ENCODE measurements at places on chromosomes 11 and 22.

- DNase-seq, result no peak
Observed at GRCh38 chr11:80365980-80366379, 925.1 kb upstream of the TENM4 start.

GRCh38 chr22:37088108-37088605, 21.4 kb downstream of the TMPRSS6 start:
- no peak for DNase-seq

GRCh38 chr11:58609723-58610122, 12.7 kb upstream of the CNTF start:
- DNase-seq, result no peak

DNA sequence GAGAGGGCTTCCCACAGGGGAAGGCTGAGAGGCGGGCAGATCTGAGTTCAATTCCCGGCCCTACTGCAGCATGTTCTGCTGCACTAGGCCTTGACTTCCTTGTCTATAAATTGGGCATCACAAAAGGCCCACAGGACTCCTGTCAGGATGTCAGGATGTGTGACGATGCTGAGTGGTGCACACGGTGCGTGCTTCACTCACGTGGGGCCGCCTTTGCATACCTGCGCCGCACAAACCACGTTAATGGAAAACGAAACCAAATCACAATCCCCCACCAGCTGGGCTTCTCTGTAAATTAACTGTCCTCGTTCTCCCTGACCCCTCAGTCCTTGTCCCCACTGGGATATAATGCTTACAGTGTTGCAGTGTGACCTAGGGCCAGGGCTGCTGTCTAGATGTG, 32.3 kb upstream of the TSPAN18 start:
- DNase-seq, result no peak

DNA sequence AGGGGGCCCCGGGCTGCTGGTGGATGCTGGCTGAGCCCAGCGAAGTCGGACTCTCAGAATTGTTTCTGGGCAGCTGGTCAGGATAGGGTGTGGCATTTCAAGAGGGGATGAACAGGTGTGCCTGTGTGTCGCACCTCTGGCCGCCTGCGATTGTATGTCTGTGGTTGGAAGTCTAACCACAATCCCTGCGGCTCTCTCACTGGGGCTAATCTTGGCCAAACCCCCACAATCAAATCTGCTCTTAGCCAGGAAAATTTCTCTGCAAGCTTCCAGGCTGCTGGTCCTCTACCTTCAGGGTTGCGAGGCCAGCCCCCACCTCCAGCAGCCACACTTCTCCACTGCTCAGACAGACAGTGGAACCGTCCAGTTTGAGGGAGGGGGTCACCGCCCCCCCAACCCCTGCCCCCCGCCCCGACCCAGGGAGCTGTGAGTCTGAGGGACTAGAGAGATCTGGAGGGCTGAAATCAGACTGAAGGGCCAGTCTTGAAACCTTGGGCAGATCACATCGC, 953 bp downstream of the ATG16L2 start:
- no peak for DNase-seq

- DNase-seq, result no peak
Observed at GRCh38 chr11:119363081-119363850, 16.8 kb upstream of the MFRP start.
